ENCODE measurements at places on chromosomes 7 and 10. TPM values are rescaled to one million over a fixed set of nuclear protein-coding genes. Genes with fewer than 3 reads are reported as not detected.

DNA sequence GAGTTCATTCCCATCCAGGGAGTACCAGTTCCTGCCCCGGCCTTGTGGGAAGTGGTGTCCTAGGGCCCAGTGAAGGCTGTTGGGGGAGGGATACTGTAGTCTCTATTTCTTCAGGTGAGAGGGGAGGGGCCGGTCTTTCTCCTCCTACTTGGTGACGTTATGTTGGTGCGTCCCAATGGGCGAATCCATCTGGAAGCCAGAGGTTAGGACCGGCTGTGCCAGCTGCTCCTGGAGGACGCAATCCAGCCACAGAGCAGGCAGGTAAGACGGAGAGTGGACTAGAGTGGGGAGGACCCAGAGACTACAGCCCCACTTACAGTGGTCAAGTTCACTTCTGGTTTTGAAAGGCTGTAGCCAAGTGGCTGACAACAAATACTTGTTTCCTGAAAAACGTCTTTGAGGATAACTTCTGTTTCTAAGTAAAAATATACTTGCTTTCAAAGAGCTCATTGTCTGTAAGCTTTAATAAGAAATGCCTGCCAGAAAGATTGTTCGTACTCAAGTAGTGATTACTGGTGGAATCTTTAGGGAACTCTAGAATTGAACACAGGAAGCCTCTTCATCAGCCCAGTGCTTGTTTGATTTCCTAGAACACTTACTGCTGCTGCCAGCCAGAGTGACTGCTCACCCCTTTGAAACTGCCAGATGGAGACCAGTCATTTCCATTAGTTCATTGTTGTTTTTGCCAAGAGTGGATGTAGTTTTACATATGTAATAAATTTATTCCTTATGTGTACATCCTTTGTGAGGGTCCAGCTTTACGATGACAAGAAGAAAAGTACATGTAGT, 25.4 kb downstream of the RBM33 start:
- no peak for DNase-seq

GRCh38 chr7:81638198-81638597, 131.6 kb downstream of the HGF start:
- no peak for DNase-seq

DNA sequence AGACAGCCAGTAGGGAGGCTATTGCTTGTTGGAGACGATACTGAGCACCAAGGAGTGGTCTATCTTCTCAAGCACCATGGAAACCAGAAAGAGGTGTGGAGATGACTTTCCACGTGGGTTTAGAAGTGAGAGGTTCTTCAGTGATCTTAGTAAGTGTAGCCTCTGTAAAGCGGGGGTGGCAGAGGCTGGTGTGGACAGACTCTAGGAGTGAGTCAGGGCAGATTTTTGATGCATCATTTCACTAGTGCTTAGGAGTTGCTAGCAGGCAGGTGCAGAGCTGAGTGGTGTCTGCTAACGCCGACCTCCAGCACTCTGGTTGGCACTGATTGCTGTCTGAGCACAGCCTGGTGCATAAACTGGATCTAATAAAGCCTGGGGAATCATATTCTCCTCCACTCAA, 78.4 kb upstream of the ADO start:
- no peak for DNase-seq

GRCh38 chr10:71392292-71392691, 4.4 kb upstream of the CDH23 start:
- DNase-seq, result no peak

DNA sequence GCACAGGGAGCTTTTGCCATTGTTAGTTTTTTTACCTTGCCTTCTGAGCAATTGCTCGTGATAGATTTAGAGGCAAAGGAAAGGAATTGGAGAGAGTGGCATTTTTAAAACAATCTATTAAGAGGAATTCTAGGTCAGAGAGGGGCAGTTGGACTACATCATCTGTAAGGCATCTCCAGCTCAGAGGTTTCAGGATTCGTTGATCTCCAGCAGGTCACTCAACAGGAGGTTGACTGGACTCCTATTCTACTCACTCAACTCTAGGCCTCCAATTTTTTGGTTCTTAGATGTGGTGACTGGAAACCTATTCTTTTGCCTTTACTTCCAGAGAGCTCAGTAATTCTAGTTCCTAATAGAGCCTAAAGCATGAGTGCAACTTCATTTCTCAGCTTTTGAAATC, 42.8 kb downstream of the TBXAS1 start:
- DNase-seq, result no peak

- no peak for DNase-seq
Observed at GRCh38 chr7:140074780-140075179, 12.0 kb upstream of the PARP12 start.

DNA sequence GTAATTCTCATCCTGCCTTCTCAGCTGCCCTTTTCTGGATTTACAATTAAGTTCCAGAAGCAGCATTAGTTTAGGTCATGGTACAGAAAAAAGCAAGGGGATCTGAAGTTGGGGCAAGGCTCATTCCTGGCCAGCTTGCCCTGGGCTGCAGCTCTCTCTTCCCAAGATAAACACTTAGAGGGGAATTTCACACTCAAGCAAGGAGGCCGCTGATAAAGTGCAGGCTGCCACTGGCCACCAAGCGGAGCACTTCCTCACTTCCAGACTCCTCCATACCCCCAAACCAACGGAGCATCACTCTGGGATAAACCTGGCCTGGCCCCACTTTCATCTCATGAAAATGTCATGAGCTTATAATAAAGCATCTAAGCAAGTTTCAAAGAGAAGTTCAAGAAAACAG, 445.5 kb upstream of the MKI67 start:
- DNase-seq, result no peak

GRCh38 chr7:28086198-28086597, 94.4 kb downstream of the JAZF1 start:
- no peak for DNase-seq

DNA sequence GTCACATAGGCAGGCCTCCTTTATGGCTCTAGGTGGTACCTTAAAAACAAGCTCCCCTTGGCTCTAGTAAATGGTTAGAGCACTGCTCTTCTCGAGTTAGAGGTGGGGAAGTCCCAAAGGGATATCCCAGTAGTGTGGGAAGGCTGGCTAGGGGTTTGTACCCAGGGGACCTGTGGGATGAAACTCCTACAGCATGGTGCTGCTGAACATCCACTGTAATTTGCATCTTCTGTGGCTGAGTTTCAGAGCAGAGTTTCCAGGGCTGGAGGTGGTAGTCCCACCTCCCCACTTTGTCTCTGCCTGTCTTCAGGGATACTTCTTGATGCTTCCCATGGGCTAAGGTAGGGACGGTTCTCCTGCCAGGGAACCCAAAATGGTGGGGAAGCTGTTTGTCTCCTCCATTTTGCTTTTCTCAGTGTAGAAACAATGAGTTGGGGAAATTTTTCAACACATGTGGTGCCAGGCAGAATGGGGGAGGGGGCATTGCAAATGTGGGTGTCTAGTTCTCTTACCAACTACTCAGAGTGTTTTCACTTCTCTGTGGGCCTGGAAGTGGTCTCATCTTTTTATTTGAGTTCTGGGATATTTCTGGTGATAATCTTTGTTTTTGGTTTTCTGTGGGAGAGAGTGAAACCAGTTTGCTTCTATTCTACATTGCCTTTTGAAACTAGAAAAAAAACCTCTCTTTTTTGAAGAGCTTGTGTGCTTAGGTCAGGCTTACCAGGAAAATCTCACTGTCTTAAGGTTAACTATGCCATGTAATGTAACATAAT, 36.3 kb downstream of the SCART1 start:
- DNase-seq, result peak; percentile 64

DNA sequence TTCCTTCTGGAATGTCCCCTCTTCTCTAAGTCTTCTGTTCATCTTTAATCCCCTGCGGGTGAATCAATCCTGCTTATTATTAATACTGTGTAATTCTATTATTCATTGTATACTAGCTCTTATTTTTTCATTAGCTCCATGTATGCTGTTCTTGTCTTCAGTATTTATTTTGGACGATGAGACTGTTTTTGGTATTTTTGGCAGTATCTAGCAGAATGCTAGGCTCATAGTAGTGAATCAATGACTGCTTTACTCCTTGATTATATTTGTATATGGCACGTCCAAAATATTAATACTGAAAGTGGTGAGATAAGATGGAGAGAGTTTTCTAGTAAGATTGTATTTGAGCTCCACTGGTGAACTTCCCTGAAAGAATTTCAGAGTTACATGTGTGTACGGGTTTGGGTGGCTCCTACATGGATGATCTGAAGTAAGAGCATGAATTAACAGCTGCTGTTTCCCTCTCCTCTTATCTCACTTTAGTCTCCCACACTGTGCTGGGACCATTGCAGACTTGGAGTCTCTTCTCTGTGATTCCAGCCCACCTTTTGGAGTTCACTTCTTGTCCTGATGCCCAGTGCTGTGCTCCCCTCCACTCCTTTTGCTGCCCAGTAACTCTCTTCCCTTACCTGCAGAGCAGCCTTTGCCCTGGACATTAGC, 226.0 kb downstream of the CDK14 start:
- no peak for DNase-seq

DNA sequence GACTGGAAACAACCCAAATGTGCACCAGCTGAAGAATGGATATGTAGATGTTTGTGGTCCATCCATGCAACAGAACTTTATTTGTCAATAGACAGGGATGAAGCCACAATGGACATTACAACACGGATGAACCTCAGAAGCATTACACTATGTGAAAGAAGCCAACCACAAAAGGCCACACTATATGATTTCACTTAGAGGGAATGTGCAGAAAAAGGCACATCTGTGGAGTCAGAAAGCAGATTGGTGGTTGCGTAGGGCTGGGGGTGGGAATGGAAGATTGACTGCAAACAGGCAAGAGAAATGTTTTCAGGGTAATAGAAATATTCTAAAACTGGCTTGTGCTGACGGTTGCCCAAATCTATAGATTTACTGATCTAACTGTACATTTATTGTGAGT, 34.3 kb upstream of the WASHC2A start:
- DNase-seq, result no peak

GRCh38 chr10:50540069-50540825, 83.5 kb downstream of the SGMS1 start:
- no peak for DNase-seq

GRCh38 chr7:15315678-15316077, 246.1 kb downstream of the AGMO start:
- DNase-seq, result no peak

DNA sequence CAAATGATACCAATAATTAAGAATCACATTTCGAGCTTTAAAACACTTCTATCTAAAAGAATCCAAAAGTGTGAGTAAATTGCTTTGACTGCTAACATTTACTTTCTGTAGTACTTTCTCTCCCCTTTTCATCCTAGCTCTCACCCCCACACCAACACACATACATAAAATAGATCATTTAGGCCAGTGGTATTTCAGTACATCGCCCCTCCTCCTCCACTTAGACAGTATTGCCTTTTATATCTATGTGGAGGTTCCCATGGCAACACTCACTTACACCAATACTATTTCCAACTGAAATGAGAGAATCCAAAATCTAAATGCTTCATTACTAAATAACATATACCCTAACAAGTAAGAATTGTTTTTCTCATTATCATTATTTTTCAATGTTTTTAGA, 58.9 kb downstream of the HIBADH start:
- no peak for DNase-seq

- DNase-seq, result no peak
Observed at GRCh38 chr10:110420401-110421193, 77.1 kb upstream of the DUSP5 start.

DNA sequence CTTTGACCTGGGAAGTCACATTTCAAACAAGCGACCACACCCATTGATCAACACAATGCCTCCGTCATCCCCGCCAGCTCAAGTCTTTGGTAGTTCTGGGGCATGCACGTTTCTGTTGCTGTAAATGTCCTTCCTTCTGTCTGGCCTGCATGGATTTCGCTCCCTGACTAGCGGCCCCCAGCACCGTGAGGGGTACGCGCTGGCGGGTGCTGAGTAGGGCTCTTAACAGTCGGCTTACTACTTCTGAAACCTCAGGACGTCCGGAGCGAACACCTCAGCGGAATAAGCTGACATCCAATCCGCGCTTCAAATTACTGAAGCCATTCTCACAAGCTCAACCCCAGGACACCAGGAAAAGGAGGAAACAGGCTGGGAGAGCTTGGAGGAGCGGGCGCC, 505 bp downstream of the NUDCD3 start:
- no peak for DNase-seq

- DNase-seq, result no peak
Observed at GRCh38 chr10:33211106-33211878, 123.2 kb downstream of the NRP1 start.

GRCh38 chr10:118330295-118331076, 11.6 kb downstream of the FAM204A start:
- no peak for DNase-seq

GRCh38 chr7:104643587-104644217, 315.3 kb downstream of the LHFPL3 start:
- DNase-seq, result no peak

DNA sequence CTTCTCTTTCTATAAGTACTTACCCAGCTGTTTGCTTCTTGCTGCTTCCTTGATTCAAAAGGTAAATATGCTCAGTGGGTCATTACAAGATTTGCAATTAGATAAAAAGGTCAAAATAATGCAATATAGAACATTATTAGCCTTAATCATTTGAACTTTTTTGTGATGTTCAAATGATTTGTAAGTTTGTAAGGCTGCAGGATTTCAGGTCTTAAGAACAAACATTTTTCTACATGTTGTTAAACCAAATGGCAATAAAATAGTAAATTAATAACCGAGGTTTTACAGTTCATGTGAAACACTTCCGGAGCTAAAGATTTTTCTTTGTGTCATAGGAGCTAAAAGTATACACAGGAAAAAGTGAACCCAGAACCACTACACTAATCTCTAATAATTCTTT, 16.2 kb upstream of the SCIN start:
- DNase-seq, result no peak

DNA sequence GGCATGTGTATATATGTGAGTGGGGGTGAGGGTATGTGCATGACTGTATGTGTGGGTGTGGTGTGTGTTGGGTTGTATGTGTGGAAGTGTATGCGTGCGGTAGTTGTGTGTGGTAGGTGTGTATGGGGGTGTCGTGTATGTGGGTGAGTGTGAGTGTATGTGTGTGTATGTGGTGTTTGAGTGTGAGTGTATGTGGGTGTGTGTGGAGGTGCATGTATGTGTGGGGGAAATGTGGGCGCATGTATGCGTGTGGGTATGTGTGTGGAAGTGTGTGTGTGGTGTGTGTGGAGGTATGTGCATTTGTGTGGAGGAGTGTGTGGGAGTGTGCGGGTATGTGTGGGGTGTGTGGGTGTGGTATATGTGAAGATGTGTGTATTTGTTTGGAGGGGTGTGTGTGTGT, 269.5 kb downstream of the GPR158 start:
- DNase-seq, result no peak

- DNase-seq, result no peak
Observed at GRCh38 chr10:49360271-49361177, 35.4 kb downstream of the DRGX start.

GRCh38 chr10:67812007-67812406, 26.0 kb downstream of the DNAJC12 start:
- no peak for DNase-seq

GRCh38 chr10:84563355-84563754, 235.0 kb downstream of the CCSER2 start:
- no peak for DNase-seq

Gene CCDC136
- 14.5 TPM for total RNA-seq

Gene FMC1
- total RNA-seq, result 29.4 TPM

Gene GPR22
- total RNA-seq, result 25.4 TPM

Gene SH2D4B
- not detected for total RNA-seq

Gene SNX10
- total RNA-seq, result 1.3 TPM

Gene FAM20C
- total RNA-seq, result 30.2 TPM

Gene CFAP69
- total RNA-seq, result 3.6 TPM

Gene TCERG1L
- total RNA-seq, result not detected

Gene DLX6
- total RNA-seq, result not detected

Gene C7orf57
- total RNA-seq, result not detected

Gene GIMAP8
- total RNA-seq, result 16.3 TPM

Gene PIK3CG
- total RNA-seq, result 1.7 TPM

Gene ATP6V0A4
- not detected for total RNA-seq

Gene CCL26
- 0.83 TPM for total RNA-seq

Gene ADAM22
- 3.4 TPM for total RNA-seq

Gene OR9A2
- total RNA-seq, result not detected

Gene WDR91
- 5.2 TPM for total RNA-seq

All from cardiac septum (tissue), 1 donor.